ENCODE measurements at places on chromosomes 12 and 14.

DNA sequence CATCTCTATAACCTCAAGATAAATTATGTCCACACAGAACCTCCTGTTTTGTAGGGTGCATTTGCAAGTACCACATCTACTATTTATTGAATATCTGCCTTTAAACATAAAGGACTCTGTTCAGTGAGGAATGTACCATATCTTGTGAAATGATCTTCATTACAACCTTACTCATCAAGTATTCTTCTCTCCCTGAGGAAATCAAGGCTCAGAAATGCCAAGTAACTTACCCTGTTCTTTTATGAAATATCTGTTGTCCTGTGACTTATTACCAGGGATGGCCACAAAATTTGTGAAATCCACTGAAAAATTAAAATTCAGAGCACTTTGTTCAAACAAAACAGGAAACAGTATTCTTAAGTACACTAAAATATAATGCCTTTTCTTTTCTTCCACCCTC, 366.7 kb downstream of the GALC start:
- no peak for DNase-seq

DNA sequence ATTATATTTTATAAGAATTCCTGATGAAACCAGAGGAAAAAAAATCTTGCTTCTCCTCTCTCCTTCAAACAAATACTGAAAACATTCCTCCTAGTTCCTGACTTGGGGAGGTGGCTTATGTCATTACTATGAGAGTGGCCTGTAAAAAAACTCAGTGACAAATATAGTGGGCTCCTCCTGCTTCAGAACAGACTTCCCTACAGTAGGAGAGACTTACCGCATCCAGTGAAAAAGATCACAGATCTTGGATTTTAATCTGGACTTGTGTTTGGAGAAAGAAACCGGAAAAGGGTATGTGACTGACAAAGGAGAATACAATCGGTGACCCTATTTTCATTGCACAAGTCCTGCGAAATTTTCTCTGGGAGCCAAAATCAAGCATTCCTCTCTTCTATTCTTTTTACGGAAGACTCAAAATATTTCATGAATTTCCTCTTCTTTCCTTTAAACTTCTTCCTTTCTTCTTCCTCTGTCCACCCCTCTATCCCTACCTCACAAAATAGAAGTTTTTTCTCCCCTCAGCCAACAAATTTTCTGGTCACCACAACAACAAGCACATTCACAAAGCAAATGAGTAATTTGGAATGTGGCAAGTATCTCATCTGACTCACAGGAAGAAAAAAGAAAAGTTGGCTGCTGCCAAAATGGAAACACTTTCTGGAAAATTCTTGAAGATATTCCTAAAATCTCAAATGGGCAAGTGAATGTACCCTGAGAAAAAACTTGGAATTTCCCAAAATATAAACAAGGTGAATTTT, 185.1 kb upstream of the CDKN3 start:
- no peak for DNase-seq

- no peak for DNase-seq
Measured at GRCh38 chr12:66915306-66915904, 236.5 kb upstream of the GRIP1 start.

DNA sequence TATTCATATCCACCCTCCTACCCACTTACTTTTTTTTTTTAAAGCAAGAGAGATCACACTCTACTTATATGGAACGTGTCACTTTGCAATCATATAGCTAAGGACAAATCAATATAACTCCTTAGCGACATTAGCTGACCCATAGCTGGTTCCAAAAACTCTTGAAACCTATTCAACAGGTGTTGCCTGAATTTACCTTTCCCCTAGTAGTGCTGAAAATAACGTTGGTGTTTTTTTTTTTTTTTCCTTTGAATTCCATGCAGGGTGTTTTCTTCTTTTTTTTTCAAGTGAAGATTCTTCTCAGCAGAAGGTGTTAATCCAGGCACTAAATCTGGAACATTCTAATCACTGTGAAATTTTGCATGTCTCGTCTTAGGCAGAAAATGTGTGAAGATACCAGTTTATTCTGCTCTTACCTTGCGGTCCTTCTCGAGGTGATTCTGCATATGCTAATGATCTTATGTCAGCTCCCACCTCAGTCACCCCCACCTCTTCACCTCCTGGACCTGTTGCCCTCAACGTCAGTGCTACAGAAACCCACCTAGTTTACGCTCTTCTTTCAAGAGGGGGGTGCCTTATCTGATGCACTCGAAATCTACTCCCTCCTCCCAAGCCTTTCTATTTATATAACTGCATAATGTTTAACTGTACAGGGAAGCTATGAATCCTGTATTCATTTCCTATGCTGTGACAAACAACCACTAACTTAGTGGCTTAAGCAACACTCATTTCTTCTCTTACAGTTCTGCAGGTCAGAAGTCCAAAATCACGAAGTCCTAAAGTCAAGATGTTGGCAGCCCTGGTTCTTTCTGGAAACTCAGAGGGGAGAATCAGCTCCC, 7.1 kb upstream of the VPS37B start:
- DNase-seq = no peak
